Endothelial cell of coronary artery (primary cell): ENCODE measurements at places on chromosomes 11 and 22. TPM values are rescaled to one million over a fixed set of nuclear protein-coding genes. Genes with fewer than 3 reads are reported as not detected.

The APOBEC3B gene
- total RNA-seq = 0.38 and 1.3 TPM in 2 replicates

The CST6 gene
- total RNA-seq = 0.09 and 0.56 TPM in 2 replicates

The CCDC188 gene
- 6.4 and 6.7 TPM in 2 replicates for total RNA-seq

The SOX10 gene
- total RNA-seq = not detected in 2 replicates

The MADD gene
- total RNA-seq = 13.0 and 19.7 TPM in 2 replicates

The SCGB1A1 gene
- not detected in 2 replicates for total RNA-seq

The ATL3 gene
- 86.0 and 93.2 TPM in 2 replicates for total RNA-seq

The RAC2 gene
- 20.8 and 30.0 TPM in 2 replicates for total RNA-seq

The MRPL23 gene
- 65.0 and 96.8 TPM in 2 replicates for total RNA-seq

The C11orf97 gene
- total RNA-seq = not detected in 2 replicates

The CCDC73 gene
- total RNA-seq = not detected in 2 replicates

The OSM gene
- total RNA-seq = not detected in 2 replicates

The SLC22A25 gene
- total RNA-seq = not detected in 2 replicates

The AGBL2 gene
- total RNA-seq = 0.09 and 0.36 TPM in 2 replicates

The LRRC74B gene
- not detected in 2 replicates for total RNA-seq

The IGHMBP2 gene
- 8.5 and 9.8 TPM in 2 replicates for total RNA-seq

The STIP1 gene
- total RNA-seq = 200 and 221 TPM in 2 replicates

The TECTA gene
- total RNA-seq = 0.19 and 0.27 TPM in 2 replicates

The ANGPTL5 gene
- total RNA-seq = not detected in 2 replicates

The CARS1 gene
- 39.4 and 61.9 TPM in 2 replicates for total RNA-seq

The ALX4 gene
- not detected in 2 replicates for total RNA-seq

The OR52R1 gene
- total RNA-seq = not detected in 2 replicates

The OR2AG2 gene
- total RNA-seq = 0.09 and 0.18 TPM in 2 replicates

The CEP126 gene
- total RNA-seq = 0.66 and 1.5 TPM in 2 replicates

The CHADL gene
- total RNA-seq = 0.28 and 1.1 TPM in 2 replicates

The RCOR2 gene
- 0.36 and 0.47 TPM in 2 replicates for total RNA-seq

The CELSR1 gene
- 0.09 and 0.38 TPM in 2 replicates for total RNA-seq

The ROM1 gene
- total RNA-seq = 7.3 and 8.5 TPM in 2 replicates

The KRTAP5-3 gene
- total RNA-seq = not detected in 2 replicates

The GPR83 gene
- total RNA-seq = 0.09 TPM in 1 of 2 replicates, not detected in the other

The DCDC1 gene
- under 0.01 and 0.27 TPM in 2 replicates for total RNA-seq

The BACE1-AS gene
- 1.8 and 2.5 TPM in 2 replicates for total RNA-seq

The LYVE1 gene
- 0.19 and 0.54 TPM in 2 replicates for total RNA-seq

The AP2A2 gene
- 37.9 and 49.3 TPM in 2 replicates for total RNA-seq

The CCDC81 gene
- 0.72 and 4.0 TPM in 2 replicates for total RNA-seq

The ACAT1 gene
- total RNA-seq = 80.6 and 114 TPM in 2 replicates

The SPDYC gene
- total RNA-seq = not detected in 2 replicates

The C22orf39 gene
- 21.8 and 23.0 TPM in 2 replicates for total RNA-seq

The GRK3 gene
- total RNA-seq = 0.81 and 1.1 TPM in 2 replicates

The CWC15 gene
- 39.0 and 44.3 TPM in 2 replicates for total RNA-seq

The KRTAP5-4 gene
- not detected in 2 replicates for total RNA-seq

The PHLDB1 gene
- total RNA-seq = 73.8 and 87.3 TPM in 2 replicates

The SPTBN2 gene
- total RNA-seq = 21.5 and 53.8 TPM in 2 replicates
